ENCODE measurements at places on chromosomes 2 and 18. TPM values are rescaled to one million over a fixed set of nuclear protein-coding genes. Genes with fewer than 3 reads are reported as not detected.

Gene NAGK
- 67.1 TPM for total RNA-seq

Gene CROCC2
- not detected for total RNA-seq

Gene TBR1
- total RNA-seq, result not detected

Gene HOXD10
- not detected for total RNA-seq

Gene AFF3
- 5.7 TPM for total RNA-seq

Gene ADAM23
- total RNA-seq, result 0.05 TPM

Gene OTOS
- not detected for total RNA-seq

Gene FOXI3
- total RNA-seq, result not detected

Gene SCN7A
- total RNA-seq, result not detected

Gene CENPA
- total RNA-seq, result 23.6 TPM

Gene SLC5A7
- total RNA-seq, result not detected

Gene CCDC141
- 2.1 TPM for total RNA-seq

Gene GCKR
- total RNA-seq, result not detected
